Epithelial cell of esophagus (primary cell): ENCODE measurements at places on chromosomes 5 and 9.

- no peak for DNase-seq
These were observed 263.9 kb downstream of the SAXO1 start for GRCh38 chr9:18768951-18769622.

DNA sequence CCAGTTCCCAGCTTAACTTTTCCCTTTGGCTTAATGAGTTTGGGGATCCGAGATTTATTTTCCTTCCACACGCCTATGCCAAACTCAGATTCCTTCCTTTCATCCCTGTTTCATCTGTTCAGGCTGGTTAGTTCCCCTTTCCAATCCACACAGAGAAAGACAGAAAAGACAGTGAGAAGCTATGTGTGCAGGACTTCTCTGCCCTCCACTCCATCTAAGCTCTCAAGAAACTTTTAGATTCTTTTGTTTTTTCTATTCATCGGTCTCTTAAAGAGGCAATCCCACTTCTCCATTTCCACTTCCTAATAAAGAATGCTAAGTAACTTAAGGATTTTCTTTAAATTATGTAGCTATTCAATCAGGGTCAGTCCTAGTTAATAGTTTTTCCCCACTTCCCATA, 11.2 kb downstream of the ITGA1 start:
- DNase-seq = no peak

DNA sequence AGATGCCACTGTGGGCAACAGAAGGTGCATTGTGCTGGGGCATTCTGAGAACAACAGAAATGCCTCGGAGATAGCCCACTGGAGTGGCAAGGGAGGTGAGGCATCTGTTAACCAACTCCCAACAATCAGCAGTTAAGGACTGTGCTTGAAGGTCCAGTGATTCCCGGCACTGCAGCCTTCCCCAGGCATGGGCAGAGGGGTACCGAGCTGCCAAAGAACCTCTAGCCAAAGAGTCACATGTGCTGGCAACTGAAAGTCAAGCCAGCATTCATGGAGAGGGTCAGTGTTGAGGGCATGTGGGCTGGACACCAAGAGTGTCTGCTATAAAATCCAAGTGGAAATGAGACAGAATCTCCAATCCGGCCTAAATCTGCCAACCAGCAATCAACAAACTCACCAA, 149.6 kb downstream of the ASTN2 start:
- no peak for DNase-seq

DNA sequence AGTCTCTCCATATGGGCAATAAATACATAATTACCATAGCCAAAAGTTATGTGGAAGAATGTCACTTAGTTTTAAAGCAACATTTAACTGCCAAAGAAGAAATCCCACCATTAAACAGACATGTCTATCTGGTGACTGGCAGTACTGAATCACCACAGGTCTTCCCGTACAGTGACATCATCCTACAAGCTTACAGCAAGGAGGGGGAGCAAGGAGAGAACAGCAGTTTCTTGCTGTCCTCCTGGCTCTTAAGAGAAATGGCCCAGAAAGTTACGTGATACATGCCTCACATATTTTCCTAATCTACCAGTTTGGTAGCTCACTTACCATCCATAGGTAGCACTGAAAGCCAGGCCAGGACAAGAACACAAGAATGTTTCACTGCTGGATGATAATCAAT, 671.0 kb downstream of the DMRTA1 start:
- peak; percentile 75 for DNase-seq

DNA sequence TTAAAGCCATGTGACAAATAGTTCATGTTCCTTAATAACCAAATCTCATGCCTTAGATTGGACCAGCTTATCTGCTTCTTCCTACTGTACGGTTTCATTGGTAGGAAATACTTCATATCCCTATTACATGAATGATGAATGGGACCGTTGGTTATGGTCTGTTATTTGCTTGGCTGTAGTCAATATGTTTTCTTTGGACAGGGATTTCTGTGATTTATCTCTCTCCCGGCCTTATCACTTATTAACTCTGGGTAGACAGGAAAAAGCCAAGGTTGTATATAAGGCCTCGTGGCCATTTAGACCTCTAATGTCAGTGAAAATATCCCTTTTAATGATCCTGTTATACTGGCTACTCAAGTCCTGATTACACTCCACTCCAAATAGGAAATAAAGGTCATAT, 330.6 kb downstream of the EBF1 start:
- DNase-seq = no peak

DNA sequence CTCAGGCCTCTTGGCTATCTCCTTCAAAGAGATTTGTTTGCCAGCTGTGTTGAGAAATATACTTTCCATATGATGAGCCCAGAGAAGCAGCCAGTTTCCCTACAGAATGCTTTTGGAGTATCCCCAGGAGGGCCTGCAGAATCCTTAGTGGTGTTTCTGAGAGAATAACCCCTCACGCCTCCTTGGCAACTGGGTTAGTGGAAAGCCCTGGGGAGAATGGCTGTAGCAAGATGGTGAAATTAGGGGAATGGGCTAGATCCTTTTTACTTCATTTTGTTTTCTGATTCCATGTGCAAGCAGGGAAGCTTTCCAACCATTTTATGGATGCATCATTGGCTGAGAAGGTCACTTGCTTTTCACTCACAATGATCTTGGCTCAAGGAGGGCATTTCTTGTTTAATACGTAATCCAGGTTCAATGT, 364.6 kb downstream of the DMRT2 start:
- no peak for DNase-seq

DNA sequence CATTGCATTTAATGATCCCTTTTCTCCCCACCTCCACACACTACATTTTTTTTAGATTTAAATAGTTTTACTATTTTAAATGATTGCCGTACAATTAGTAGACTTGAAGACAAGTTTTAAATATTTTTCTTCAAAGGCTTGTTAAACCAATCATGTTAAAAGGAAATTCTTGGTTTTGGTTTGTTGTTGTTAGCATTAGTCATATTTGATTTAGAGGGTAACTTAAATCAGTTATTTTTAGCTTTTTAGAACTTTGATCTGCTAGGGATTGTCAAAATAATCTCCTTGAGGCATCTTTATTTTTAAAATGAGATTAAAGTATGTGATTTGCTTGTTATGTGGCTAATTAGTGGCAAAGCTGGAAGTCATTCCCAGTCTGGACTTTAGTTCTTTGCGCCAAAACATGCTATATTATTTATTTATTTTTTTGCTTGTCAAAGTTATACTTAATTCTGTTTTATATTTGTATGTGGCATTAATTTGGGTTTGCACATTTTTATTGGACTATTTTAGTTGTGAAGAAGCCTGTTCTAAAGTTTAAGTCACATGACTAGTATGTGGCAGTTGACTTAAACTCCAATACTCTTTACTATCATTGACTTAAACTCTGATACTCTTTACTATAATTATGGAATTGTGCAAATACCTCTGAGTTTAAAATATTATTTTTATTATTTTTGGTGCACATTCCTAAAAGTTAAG, 14.7 kb downstream of the ITGA1 start:
- DNase-seq = no peak

DNA sequence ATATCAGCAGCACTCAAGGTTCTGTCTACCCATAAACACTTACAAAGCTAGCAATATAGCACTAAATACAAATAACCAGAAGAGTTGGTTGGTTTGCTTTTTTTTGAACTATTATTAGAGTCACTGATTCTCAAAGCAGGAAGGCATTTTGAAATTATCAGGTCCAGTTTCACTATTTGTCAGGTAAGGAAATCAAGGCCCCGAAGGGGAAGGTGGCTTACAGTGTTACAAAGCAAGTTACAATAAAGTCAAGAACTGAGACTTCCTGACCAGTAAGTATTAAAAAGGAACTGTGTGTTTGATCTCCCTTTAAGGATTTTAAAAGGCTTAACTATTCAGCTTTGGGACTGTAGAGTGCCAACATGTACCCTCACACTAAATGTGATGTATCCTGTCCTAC, 10.8 kb downstream of the C5orf15 start:
- no peak for DNase-seq
